ENCODE measurements at places on chromosomes 5 and 9.

DNA sequence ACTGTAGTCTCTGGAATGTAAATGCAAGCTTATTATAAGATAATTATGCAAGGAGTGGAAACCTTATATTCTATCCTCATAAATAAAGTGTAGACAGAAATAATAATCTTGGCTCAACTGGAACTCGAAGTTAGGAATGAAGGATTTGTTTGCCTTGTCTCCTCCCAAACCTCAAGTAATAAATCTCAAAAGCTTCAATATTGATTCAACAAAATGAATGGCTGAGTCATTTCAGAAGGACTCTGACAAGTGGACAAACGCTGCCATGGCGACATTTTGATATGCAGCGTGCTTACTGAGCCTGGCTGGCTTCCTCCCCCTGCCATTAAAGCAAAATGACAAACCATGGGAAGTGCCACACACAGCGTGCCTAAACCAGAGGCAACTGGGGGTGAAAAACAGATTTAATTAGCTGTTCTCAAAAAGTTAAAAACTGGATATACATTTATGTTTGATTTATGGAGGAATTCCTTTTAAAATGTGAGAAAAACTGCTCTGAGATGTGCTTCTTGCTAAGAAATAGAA, 10.5 kb upstream of the ADGRV1 start:
- DNase-seq: no peak

GRCh38 chr9:21815643-21816042, 13.2 kb downstream of the MTAP start:
- DNase-seq: no peak

GRCh38 chr9:3018691-3019230, 174.9 kb upstream of the PUM3 start:
- no peak for DNase-seq

DNA sequence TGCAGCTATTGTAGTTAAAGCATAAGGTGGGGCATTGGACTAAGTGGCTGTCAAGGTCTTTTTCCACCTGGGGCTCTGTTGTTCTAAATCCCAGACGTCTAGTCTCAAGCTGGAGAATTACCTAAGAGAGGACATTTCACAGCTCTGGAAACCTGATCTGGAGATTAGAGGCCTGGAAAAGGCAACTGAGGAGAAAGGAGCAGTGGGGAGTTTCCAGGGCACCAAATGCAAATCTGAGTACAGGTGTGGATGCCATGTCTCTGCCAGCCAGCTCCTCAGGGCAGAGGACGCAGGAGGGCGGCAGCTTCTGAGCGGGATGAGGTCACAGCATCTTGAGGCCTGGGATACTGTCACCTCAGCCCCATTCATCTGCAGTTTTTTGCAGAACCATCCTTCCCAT, 65.2 kb downstream of the PPARGC1B start:
- no peak for DNase-seq

DNA sequence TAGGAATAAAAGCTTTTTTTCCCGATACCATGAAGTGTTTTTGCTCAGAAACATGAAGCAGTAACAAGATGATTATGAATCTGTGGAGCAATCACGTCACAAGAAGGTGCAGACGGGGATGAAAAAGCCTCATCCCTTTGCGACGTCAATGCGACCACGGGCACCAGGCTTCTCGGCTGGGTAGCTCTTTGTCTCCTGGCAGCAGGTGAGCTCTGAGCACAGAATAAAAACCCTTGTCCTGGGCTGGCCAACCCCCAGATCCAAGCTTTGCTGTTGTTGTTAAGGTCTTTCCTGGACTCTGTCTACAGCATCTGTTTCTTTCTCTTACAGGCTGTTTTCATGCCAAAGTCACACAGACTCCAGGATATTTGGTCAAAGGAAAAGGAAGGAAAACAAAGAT, 113.8 kb downstream of the ANKRD18B start:
- DNase-seq: no peak

GRCh38 chr9:95434116-95435073, 82.4 kb downstream of the PTCH1 start:
- DNase-seq: no peak

- DNase-seq: no peak
Measured at GRCh38 chr9:68897577-68898145, 116.3 kb downstream of the PRKACG start.

DNA sequence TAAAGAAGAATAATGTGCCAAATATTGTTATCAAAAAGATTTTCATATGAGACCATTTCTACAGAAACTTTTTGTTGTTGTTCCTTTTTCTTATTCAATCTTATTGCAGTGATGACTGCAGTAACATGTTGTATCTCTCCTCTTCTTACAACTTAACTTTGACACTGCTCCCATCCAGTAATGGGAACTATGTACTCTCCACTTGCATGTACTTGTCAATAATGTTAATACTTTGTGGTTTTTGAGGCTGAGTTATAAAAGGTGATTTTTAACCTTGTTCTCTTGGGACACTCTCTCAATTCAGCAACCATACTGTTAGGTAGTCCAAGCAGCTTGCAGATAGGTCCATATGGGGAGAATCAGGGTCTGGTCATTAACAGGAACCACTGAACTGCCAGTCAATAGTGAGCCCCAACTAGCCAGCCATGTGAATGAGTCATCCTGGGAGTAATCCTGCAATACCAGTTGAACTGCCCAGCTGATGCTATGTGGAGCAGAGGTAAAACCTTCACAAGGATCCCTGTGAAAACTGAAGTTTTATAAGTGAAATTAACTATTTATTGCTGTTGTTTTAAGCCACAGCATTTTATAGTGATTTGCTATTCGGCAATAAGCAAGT, 199.6 kb upstream of the DAB2 start:
- no peak for DNase-seq

DNA sequence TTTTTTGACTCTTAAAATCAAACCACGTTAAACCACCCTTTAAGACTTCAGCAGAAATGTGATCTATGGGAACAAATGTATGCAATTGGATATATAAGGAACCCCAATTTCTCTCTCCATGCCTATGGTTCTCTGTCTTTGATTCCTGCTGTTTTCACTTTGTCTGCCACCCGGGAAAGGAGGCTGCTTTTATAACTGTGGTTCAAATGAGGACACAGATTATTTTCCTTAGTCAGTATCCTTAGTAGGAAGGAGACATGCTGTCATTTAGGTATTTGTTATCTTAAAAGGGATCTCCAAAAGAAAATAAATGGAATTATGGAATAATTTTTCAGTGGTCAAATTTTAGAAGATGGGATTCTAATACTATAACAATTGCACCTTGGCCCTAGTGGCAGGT, 176.1 kb upstream of the NREP start:
- DNase-seq: no peak
